ENCODE measurements at places on chromosomes 16 and 17.

DNA sequence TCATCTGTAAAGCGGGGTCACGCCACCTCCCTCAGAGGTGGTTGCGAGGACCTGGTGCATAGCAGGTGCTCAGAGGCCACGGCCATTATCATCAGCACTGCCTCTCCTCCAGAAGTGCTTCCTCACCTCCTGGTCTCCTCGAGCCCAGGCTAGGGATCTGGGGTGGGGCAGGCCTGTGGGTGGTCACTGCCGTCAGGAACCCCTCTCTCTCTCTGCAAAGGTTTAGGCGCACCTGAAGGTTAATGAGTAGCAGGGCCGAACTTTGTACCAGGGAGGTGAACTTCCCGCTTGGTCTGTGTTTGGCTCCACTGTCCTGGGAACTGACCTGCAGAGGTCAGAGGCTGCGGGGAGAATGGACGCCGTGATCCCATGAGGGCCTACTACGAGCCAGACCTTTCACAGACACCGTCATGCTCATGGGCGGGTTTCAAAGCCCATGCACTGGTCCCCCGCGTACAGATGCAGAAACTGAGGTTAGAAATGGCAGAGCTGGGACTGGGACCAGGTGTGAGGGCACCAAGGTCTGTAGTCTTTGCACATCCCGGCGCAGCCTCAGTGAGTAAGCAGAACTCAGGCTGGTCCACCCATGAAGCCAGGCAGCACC, 13.8 kb downstream of the JUP start:
- peaks cover 36% of the 10 kb centered on the region for H3K4me1 ChIP-seq
- H3K27ac ChIP-seq = peak overlapping the region; percentile 45
- H3K27me3 ChIP-seq = no peaks in the 10 kb centered on the region
- H3K4me3 ChIP-seq = no peak overlapping the region

- H3K27ac ChIP-seq = no peak overlapping the region
- H3K36me3 ChIP-seq = no peaks in the 10 kb centered on the region
- DNase-seq = no peak
Measured at GRCh38 chr17:80251966-80252365, 8.7 kb upstream of the RNF213 start.

DNA sequence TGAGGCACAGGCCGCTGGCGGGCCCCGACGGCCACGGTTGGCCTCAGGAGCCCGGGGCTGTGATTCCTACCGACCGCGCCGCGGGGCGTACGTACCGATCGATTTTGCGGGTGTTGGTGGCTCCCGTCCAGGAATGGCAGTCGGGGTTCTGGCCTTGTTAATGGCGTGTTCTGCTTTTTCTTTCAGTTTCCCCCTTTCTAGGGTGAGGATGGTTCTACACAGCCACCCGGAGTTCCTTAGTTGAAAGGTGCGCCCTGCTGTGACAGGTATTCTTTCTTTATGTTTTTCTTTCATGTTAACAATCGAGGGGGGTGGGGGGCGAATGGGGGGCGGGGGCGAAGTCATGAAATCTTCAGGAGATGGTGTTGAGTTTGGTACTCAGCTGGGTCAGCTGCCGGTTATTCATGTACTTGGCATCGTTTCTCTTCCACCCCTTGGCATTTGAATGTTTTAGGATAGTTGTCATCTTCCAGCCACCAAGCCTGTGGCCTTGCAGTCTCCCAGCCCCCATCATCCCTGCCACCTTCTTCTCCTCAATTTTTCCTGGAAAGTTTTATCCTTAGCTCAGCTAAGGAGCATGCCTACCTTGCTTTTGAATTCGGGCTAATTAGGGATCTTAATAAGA, 802 bp downstream of the CYLD start:
- no peak overlapping the region for H3K27ac ChIP-seq
- H3K4me1 ChIP-seq = peaks cover 5% of the 10 kb centered on the region
- no peaks in the 10 kb centered on the region for H3K27me3 ChIP-seq
- no peaks in the 10 kb centered on the region for H3K36me3 ChIP-seq

DNA sequence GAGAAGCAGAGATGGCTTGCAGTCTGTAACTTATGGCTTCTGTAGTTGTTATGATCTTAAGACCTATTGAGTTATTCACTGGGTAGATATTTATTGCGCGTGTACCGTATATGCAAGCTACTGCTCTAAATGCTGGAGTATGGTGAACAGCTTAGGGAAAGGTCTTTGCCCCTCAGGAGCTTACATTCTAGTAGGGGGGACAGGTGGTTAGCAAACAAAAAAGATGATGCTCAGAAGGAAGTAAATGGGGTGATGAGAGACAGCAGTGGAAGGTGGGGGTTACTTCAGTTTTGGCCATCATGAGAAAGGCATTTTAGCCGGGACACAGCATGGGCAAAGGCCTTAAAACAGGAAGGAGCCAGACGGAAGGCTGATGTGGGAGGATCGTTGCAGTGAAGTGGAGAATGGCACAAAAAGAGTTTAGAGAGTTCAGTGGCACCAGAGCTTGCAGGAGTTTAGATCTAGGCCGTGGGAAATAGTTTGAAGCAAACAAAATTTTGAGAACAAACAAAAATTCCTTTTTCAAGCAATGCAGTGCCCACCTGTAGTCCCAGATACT, 2.1 kb downstream of the ARMC7 start:
- no peak for DNase-seq
- H3K27ac ChIP-seq = no peak overlapping the region
- no peak overlapping the region for H3K4me3 ChIP-seq
- no peaks in the 10 kb centered on the region for H3K36me3 ChIP-seq
- no peaks in the 10 kb centered on the region for H3K4me1 ChIP-seq

- no peak overlapping the region for H3K27ac ChIP-seq
- H3K4me1 ChIP-seq = peaks cover 12% of the 10 kb centered on the region
- no peaks in the 10 kb centered on the region for H3K27me3 ChIP-seq
- H3K4me3 ChIP-seq = no peak overlapping the region
- H3K36me3 ChIP-seq = no peaks in the 10 kb centered on the region
- DNase-seq = no peak
Measured at GRCh38 chr17:57341611-57342540, 85.6 kb downstream of the MSI2 start.

GRCh38 chr17:82889496-82890338, 49.9 kb upstream of the ZNF750 start:
- no peaks in the 10 kb centered on the region for H3K27me3 ChIP-seq
- peaks cover 2% of the 10 kb centered on the region for H3K36me3 ChIP-seq
- peaks cover 13% of the 10 kb centered on the region for H3K4me1 ChIP-seq

- H3K36me3 ChIP-seq = peaks cover 40% of the 10 kb centered on the region
- no peak overlapping the region for H3K27ac ChIP-seq
- no peak for DNase-seq
Measured at GRCh38 chr16:30977502-30977901, 7.5 kb upstream of the HSD3B7 start.

DNA sequence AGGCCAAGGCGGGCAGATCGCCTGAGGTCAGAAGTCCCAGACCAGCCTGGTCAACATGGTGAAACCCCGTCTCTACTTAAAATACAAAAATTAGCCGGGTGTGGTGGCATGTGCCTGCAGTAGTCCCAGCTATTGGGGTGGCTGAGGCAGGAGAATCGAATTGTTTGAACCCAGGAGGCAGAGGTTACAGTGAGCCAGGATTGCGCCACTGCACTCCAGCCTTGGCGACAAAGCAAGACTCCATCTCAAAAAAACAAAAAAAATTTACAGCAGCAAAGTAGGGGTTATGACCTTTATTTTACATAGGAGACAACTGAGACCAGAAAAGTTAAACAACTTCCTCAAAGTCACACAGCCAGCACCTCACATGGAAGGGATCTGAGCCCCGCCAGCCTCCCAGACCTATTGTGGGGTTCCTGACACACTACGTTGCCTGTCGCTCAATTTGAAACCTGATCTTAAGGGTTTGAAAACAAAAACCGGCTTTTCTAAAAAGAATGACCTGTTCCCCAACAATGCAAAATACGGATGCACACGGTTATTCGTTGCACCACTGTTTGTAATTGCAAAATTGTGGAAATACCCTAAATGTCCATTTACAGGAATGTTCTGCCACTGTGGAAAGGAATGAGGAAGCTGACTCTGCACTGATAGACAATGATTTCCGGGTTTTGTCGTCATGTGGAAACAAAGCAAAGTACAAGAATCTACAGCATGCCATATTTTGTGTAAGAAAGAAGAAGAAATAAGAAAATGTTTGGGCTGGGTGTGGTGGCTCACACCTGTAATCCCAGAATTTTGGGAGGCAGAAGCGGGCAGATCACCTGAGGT, 77.2 kb downstream of the CNGB1 start:
- no peak overlapping the region for H3K27ac ChIP-seq
- peaks cover 5% of the 10 kb centered on the region for H3K4me1 ChIP-seq
- DNase-seq = no peak
- H3K36me3 ChIP-seq = no peaks in the 10 kb centered on the region

DNA sequence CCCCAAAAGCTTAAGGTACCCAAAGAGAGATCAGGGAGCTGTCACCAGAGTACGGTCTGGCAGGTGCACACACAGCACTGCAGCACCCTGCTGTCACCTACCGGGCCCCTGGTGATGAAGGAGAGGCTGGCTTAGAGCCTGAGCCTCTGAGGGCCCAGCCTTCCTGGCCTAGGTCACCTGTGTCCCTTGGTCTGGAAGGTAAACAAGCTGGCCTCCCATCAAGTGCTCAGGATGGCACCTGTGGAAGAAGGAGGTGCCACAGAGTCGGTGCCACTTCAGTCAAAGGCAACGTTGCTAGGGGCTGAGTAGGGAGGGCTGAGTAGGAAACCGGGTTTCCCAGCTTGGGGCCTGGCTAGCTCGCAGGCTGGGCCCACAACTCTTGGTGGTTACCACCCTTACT, 70.7 kb downstream of the COG7 start:
- H3K4me1 ChIP-seq = no peaks in the 10 kb centered on the region
- H3K36me3 ChIP-seq = no peaks in the 10 kb centered on the region
- no peak overlapping the region for H3K4me3 ChIP-seq
- H3K27me3 ChIP-seq = no peaks in the 10 kb centered on the region
- H3K27ac ChIP-seq = no peak overlapping the region

GRCh38 chr16:80759419-80760162, 44.8 kb downstream of the CDYL2 start:
- no peak for DNase-seq
- no peaks in the 10 kb centered on the region for H3K27me3 ChIP-seq
- no peak overlapping the region for H3K27ac ChIP-seq

All from H1 (cell line).